Left lung (tissue), 14 donors: ENCODE measurements at places on chromosomes 16 and 17.

DNA sequence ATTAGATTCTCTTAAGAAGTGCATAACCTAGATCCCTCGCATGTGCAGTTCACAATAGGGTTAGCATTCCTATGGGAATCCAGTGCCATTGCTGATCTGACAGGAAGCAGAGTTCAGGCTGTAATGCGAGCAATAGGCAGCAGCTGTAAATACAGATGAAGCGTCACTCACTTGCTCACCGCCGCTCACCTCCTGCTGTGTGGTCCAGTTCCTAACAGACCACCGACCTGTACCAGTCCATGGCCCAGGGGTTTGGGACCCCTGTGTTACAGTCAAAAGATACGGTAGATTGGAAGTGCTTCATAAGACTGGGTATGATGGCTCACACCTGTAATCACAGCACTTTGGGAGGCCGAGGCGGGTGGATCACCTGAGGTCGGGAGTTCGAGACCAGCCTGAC is 2.8 kb downstream of the STAT5A start:
- no peak for DNase-seq

GRCh38 chr16:18959031-18959505 is 24.7 kb upstream of the TMC7 start:
- no peak for DNase-seq

GRCh38 chr16:23141959-23142740 is 7.1 kb downstream of the USP31 start:
- DNase-seq = no peak

- no peak for DNase-seq
These were observed 49.4 kb downstream of the ADAMTS18 start for GRCh38 chr16:77385481-77385880.

GRCh38 chr17:39081851-39082250 is 69.6 kb downstream of the PLXDC1 start:
- DNase-seq = no peak

- DNase-seq = no peak
These were observed 14.8 kb downstream of the PLD6 start for GRCh38 chr17:17191346-17191792.

GRCh38 chr16:49776734-49777133 is 79.2 kb downstream of the ZNF423 start:
- no peak for DNase-seq

DNA sequence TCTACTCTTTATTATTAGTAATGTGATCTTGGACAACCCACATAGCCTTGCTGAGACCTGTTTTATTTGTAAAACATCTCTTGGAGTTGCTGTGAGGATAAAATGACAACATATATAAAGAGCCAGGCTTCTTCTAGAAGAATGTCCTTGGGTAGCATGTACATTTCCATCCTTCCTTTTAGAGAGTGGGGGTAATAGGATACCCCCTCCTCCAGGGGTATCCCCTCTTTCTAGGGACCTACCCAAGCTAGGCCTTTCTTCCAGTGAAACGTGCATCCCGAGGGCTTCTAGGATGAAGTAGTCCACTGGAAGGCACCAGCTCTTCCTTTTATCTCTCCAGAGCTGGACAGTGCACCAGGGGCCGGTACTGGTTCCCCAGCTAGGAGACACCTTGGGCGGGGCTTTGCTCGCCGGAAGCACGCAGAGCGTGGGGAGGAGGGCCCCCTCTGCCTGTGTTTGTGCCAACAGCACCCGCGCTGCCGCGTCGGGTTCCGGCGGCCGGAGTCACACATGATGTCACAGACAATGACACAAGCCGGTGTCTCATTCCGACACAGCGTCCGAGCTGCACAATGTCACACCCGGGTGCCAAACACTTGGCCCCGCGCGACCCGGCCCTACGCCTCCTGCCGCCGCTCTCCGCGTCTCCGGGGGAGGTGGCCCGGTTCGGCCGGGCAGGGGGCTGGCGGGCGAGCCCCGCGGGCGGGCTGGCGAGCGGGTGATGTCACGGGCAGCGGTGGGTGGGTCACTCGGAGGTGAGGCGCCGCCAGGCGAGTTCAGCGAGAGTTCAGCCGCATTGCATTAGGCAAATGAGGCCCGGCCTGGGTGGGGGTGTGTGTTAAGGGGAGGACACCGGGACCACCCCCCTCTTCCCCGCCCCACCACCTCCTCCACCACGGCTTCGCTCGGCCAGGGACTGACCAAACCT is 23.4 kb downstream of the GJD3 start:
- peak; percentile 95 for DNase-seq

GRCh38 chr16:6562986-6563385 is 769.7 kb upstream of the RBFOX1 start:
- DNase-seq = no peak

DNA sequence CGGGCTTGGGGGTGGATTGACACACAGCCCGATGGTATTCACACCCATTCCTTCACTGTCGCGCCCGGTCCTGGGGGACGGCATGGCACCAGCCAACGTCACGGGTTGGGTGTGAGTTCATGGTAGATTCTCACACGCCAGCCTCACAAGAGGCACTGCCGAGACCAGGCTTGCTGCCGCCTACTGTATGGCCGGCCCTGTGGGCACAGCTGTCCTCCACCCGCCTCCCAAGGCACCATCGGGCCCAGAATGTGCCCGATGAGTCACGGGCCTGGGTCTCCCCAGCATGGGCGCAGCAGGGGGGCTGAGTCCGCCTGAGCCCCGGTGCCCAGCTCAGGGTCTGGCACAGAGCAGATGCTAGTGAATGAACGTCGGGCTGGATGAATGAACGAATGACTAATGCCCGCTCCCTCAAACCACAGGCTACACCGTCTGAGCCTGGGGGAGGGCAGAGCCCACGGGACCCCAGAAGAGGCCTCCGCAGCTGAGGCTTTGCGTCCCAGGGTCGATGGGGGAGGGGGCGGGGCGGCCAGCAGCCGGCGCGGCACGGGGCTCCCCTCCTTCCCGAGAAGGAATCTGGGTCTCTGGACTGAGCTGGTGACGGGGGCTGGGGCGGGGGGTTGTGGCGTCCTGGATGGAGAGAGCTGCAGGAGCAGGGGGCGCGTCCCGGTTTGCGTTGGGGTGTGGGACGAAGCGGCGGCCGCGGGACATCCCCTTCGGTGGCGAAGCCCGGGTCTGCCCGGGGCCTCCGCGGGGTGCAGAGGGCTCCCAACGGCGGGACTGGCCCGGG is 829 bp downstream of the PITPNM3 start:
- no peak for DNase-seq

DNA sequence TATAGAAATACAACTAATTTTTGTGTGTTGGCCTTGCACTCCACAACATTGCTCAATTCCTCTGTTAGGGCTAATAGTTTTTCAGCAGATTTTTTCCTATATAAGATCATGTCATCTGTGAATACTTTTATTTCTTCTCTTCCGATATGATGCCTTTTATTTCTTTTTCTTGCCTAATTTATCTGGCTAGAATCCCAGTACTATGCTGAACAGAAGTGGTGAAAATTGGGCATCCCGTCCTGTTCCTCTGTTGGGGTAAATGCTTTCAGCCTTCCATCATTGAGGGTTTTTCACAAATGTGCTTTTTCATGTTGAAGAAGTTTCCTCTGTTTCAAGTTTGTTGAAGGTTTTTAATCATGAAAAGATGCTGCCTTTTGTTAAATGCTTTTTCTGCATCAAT is 22.7 kb upstream of the TNFRSF13B start:
- no peak for DNase-seq

DNA sequence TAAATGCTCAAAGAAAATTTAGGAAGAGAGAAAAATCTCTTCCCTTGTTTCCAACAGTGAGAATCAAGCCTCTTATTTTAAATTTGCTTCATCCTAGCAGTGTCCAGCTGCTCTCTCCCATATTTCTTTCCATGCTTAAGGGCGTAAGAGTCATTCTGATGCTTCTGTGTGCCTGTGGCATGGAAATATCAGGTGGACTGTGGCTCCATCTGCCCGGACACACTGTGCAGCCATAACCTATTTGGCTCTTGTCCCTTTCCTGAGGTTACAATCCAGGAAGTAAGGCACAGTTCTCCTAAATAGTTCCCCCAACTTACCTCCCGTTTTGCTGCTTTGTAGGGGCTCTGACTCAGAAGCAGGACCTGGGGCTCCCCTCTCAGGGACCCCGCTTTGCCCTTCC is 6.3 kb upstream of the KRT222 start:
- no peak for DNase-seq

- no peak for DNase-seq
These were observed 41.0 kb downstream of the TOM1L2 start for GRCh38 chr17:17931159-17931558.

DNA sequence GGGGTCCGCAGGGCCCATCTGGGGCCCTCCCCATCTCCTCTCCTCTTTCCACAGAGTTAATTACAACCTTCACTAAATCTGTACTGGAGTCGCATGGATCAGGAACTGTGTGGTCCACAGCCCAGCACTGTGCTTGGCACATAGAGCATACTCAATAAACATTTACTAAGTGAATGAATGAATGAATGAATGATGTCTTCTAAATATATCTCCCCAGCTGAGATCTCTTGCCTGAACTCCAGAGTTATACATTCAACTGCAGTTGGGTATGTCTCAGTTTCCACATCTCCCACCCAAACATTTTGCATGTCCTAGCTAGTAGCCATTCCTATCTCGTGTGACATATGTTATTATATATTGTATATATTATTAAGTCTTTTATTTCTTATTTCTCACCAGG is 28.7 kb upstream of the IL21R start:
- no peak for DNase-seq

GRCh38 chr16:66954097-66954659 is 6.9 kb upstream of the CES3 start:
- DNase-seq = peak; percentile 61

DNA sequence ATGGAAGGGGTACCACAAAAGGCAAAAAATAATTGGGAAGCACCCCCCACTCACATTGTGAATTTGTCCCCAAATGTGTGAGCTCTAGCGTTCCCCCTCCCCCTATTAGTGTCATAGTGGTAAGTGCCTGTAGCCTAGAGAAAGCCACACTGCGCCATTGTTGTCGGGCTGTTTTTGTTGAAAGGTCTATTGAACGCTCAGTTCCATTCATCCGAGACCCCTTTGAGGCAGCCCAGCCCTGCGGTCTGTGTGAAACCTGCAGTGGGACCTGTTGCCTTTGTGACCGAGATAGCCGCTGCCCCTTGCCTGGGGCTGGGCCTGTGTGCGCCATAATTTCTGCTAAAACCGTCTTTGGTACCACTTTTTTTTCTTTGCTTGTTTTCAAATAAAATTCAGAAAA is 3.0 kb downstream of the JPT2 start:
- DNase-seq = no peak

DNA sequence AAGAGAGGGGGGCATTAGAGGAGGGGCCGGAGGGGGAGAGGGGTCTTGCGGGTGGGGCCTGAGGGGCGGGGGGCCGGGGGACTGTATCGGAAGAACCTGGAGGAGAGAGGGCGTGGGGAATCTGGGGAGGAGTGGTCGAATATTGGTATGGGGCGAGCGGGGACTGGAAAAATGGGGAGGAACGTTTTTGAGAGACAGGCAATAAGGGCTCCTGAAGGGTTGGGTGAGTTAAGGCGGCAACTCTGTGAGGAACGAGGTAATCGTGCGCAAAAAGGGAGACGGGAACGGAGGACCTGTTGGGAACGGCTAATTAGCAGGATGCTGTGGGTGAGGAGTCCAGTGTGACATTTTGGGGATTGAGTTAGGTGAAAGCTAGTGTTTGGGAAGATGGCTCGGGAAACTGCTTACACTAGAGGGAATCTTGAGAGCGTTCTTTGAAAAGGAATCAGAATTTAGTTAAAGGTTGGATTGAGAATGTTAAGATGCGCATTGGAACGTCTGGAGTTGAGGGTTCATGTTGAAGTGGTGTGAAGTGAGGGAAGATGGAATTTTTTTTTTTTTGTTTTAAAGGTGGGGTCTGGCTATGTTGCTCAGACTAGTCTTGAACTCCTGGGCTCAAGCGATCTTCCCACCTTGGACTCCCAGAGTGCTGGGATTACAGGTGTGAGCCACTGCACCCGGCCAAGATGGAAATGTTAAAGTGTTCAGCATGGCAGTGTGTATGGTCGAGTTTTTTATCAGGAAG is 662 bp downstream of the WIPF2 start:
- DNase-seq = no peak

DNA sequence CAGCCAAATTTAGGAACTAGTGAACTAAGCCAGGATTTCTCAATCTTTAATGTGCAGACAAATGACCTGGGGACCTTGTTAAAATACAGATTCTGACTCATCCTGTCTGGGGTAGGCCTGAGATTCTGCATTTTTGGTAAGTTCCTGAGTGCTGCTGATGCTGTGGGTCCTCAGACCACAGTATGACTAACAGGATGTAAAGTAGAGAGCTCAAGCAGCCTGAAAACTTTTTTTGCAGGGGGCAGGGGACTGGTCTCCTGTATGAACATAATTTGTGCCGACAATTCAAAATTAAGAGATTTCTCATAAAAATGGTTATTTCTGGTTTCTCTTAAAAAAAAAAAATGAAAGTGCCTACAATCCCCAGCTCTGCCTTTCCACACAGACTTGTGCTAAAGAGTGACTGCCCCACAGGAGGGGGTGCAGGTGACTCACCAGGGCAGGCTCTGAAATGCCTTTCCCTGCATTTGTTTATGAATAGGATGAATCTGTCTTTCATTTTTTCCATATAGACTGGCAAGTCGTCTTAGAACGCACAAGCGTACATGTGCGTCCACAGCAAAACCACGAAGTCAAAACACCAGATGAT is 271.5 kb downstream of the PHKB start:
- no peak for DNase-seq

DNA sequence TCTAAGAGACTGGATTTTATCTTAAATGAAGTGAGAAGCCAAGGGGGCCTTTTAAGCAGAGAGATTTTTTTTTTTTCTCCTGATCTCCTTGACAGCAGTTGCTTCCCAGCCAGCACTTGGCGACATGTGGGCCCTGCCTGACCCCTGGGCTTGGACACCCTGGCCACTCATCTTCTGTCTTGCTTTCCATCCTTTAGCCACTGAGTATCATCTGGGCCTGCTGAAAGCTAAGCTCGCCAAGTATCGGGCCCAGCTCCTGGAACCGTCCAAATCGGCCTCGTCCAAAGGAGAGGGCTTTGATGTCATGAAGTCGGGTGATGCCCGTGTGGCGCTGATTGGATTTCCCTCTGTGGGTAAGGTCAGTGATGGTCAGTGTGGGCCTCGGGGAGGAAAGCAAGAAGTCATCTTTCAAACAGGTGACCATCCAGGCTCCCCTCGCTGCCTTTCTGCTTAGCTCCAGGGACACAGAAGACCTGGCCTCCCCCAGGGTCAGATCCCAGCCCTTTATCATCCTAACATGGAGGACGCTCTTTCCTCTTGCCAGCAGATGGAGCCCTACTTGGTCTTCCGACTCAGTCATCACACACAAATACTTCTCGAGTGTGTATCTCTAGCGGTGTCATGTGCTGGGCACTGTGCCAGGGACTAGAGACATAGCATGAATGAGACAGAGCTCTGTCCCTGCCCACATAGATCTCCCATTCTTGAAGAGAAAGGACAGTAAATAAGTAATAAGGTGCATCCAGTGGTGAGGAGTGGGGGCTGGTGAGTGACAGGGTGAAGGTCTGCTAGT is 6.1 kb downstream of the DRG2 start:
- no peak for DNase-seq
